Activated CD4-positive, alpha-beta T cell treated with anti-CD3 and anti-CD28 coated beads, Interleukin-2, amount 50 U/mL, for 1 hour (primary cell): ENCODE measurements at places on chromosomes 6 and 20.

DNA sequence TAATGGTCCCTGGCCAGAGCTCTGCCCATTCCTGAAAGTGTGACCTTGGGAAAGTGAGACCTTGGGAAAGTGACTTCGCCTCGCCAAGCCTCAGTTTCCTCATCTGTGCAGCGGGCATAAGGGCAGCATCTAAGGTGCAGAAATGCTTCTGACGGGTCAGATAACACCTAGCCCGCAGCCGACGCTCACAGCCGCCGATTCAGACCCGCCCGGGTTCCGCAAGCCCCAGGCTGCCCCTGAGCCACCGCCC is 486 bp downstream of the FKBP1A start:
- DNase-seq = no peak

DNA sequence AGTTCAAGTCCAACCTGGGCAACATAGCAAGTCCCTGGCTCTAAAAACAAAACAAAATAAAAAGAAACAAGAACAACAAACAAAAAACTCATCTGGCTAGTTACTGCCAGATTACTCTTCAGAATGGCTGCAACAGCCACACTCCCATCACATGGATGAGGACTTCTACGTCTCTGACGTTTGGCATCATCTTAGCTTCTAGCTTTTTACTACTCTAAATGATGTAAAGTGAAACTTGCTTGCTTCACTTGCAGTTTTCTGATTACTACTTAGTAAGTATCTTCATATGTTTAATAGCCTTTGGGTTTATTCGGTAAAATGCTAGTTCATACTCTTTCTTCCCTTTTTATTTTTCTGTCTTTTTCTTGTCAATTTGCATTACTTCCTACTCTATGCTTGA is 161.1 kb upstream of the CARMIL1 start:
- DNase-seq = no peak

GRCh38 chr20:40860487-40860902 is 168.1 kb upstream of the TOP1 start:
- DNase-seq = no peak

DNA sequence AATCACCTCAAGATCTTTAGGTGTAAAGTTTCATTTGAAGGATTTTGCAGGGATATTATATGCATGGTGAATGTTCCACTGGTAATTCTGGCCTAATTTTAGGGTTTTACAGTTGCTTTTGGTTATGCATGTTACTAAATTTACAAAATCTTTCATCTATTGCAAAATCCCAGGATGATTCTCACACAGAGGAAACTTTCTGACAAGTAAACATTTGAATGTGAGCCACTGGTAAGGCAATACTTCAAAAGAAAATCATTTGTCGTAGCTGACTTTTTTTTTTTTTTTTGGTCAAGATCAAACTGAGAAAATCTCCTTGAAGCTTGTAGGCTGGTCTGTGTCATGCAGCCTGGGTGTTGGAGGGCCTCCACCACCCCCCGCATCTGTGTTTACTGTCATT is 141.9 kb upstream of the EXOC2 start:
- DNase-seq = no peak

DNA sequence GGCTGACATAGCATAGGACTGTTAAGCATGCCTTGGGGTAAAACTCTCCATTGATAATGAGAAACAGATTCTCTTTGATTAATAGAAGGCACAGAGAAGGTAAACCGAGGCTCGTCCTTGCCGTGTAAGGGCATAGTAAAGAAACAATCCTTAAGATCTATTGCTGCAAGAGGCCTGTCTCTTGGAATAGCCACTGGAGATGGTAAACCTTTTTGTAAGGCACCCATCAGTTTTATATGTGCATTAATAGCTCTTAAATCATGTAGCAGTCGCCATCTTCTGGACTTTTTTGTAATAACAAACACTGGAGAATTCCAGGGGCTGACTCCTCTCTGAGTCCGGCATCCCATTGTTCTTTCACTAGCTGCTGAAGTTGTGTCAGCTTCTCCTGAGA is 8.4 kb upstream of the ABHD12 start:
- DNase-seq = peak; percentile 13

GRCh38 chr6:44052419-44053023 is 74.7 kb downstream of the MRPL14 start:
- no peak for DNase-seq

DNA sequence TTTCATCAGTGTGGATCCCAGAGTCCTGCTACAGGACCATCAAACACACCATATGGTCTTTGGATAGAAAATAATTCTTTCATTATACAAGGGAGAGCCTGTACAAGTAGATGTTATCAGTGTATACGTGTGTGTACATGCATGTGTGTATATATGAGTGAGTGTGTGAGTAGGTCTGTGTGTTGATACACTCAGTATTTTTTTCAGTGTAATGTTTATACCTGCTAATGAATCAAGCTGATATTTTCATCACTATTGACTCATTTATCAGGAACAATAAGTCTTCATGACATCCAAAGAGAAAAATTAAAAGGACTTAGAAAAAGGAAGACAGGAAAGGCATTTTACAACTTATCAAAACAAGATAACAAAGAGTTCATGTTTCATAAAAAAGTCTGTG is 66.5 kb downstream of the EPM2A start:
- no peak for DNase-seq
